NCI-H1092 (cell line): ENCODE measurements at places on chromosomes 6 and 20.
A peak's percentile ranks its signal among the peaks of the same experiment; 100 is the strongest.

- no peak for DNase-seq
Measured at GRCh38 chr6:7406743-7407142, 17.1 kb downstream of the RIOK1 start.

- peak; percentile 71 for DNase-seq
Measured at GRCh38 chr20:41476013-41476441, 109.4 kb upstream of the EMILIN3 start.

- DNase-seq: no peak
Measured at GRCh38 chr6:143198312-143198711, 137.6 kb downstream of the AIG1 start.

GRCh38 chr6:23661549-23661948 is 464.5 kb upstream of the NRSN1 start:
- no peak for DNase-seq

GRCh38 chr20:11103866-11104265 is 430.1 kb upstream of the JAG1 start:
- no peak for DNase-seq

DNA sequence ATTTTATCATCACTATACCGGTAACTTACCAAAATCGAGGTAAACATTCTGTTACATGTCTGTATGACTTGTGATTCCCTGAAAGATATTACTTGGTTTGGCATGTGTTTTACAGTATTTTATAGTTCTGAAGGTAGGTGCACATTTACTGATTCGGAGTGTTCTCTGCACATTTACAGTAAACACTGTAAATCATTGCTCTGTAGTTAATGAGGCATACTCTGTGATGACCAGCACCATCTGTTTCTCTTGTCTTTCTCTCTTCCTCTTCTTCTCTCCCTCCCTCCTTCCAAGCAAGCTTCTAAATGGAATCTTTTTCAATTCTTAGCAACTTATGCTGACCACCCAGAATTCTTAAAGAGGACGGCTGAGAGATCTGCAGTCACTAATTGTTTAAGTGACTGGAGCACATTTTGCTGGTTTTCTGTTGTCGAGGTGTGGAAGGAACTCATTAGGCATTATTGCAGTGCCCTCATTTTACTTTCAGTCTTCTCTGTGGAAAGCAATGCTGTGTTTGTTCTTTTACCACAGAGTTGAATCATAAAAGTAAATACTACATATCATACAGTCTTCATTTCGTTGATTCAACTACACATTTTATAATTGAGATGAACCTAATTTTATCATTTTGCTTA is 126.5 kb downstream of the UTRN start:
- no peak for DNase-seq

GRCh38 chr6:57342148-57342669 is 24.8 kb downstream of the PRIM2 start:
- no peak for DNase-seq

DNA sequence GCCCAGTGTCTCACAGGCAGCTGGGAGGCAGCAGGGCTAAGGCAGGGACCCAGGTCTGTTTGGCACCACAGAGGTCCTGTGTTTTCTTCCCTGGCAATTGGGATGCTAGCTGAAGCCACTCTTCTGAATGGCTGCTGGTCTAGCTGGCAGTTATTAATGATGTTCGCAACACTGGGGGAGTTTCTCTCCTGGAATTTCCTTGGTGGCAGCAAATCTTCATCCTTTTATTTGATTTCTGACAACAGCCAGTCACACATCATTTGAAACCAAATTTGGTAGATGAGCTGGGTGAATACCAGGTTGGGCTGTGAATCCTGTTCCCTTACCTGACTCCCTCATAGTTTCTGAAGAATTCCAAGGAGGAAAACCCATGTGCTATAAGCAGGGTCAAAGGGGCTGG is 40.8 kb upstream of the SLC4A11 start:
- DNase-seq: no peak

DNA sequence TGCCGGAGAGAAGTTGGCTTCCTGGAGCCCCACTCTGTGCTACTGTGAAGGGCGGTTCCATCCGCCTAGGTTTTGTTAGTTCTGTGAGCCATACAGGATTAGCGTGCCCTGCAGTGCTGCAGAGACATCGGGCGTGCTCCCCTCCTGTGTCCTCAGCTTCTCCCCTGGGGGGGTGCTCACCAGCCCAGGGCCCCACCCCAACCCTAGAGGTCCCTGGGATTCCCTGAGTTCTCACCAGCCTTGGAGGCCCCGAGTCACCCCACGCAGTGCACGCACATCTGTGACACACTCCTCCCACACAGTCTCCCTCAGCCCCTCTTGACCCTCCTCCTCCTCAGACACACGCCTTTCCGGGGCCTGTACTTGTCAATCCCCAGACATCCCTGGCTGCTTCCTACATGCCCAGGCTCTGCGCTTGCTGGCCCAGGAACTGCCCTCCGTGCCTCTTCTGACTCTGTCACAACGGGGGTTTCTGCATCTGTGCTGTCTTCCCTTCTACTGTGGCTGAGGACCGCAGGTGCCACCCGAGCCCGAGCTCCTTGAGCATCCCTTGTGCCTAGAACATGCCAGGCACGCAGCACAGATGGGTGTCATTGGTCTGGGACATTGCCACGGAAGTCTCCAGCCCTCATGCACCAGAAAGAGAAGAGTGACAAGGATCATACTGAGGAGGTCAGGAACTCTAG is 123.2 kb upstream of the RPS6KA2 start:
- DNase-seq: no peak

DNA sequence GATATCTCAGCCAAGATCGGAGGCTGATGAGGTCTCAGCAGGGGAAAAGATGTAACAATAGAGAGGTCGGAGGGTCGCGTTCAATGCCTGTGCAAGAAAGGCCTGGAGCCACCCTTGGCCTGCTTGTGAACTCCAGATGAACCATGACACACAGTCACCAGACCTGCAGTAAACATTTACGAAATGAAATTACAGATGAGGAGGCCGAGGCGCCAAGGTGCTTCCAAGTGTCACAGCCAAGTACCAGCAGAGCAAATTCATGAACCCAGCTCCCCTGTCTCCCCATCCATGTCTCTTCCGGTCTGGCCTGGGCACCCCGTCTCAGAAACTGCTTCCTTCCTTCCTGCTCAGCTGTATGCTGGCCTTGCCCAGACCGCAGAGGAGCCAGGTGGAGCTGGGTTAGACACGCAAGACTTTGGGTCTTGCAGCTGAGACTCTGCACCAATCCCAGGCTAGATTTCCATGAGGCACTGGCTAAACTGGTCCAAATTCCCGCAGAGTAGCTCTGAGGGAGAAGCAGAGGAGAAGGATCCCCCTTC is 48.1 kb downstream of the CHMP4B start:
- no peak for DNase-seq

- DNase-seq: no peak
Measured at GRCh38 chr6:160750276-160750689, 48.2 kb downstream of the PLG start.

- no peak for DNase-seq
Measured at GRCh38 chr6:56246881-56247653, at the start of gene COL21A1. TSS of gene COL21A1 (minus strand) at chr6:56247580. CDS start at chr6:56182618, 64,962 bp downstream.

DNA sequence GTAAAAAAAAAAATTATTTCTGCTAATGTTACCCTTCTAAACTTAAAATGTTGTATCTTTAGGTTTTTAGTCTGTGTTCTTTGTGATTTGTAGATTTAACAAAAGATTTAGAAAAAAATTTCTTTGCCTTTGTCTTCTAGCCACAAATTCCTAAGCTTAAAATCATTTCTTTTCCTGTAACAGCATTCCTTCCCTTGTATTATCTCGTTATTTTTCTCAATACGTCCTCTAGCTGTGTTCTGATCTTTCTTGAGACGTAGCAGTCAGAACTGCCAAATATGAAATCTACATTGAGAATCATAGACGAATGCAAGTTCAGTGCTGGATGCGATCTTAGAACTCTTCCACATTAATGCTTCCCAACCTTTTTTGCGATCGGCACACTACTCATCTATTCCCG is 283.1 kb downstream of the UTRN start:
- no peak for DNase-seq

DNA sequence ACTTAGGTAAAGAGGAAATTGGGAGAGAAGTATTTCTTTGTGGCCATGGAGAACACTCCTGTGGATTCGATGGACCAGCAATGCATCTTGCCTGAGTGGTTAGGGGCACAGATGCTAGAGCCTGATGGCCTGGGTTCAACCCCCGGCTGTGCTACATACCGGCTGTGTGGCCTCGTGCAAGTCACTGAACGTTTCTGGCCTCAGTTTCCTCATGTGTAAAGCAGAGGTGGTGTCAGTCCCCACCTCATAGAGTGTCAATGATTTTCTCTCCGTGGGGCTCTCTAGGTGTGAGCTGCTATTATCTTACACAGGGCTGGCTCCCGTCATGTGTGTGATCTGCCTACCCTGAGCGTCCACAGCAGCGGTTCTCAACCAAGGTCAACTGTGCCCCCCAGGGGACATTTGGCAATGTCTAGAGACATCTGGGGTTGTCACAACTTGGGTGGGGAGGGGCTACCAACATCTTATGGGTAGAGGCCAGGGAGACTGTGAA is 50.0 kb upstream of the PTPN1 start:
- no peak for DNase-seq

DNA sequence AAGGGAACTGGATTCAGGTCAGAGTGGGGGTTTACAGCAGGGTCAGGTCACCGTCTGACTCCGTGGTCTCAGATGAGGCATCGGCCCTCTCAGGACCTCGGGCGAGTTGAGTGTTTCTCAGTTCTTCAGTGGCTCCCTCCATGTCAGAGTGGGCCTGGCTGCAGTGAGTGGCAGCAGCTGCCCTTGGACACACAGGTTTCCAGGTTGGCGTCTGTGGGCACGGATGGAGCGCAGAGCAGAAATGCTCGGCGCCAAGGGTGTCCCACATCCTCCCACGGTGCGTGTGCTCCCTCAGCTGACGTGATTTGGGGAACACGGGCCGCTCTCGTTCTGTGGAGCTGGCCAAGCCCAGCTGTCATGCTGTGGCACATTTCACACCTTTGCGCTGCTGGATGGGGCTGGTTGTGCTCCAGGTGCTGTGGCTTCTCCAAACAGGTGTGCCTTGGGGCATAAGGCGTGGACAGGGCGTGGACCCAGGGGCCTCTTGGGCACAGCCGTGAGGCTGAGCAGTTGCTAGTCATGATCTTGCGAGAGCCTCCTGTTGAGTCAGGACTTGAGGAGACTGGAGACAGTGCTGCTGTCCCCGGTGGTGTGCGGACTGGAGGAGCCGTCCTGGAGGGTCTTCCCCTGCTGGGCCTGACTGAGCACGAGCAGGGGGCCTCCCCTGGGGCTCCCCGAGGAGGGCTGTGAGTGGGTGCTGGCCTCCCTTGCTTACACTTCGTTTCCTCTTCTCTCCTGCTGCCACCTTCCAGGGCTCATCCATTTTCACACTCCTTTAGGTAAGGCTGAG is 9.5 kb upstream of the DNAJC5 start:
- DNase-seq: no peak

GRCh38 chr6:151807513-151808370 is at the start of gene ESR1:
TSS of gene ESR1 (plus strand) at chr6:151807682. CDS start at chr6:151807913, 231 bp downstream.
- DNase-seq: no peak

GRCh38 chr6:10315034-10315433 is 99.8 kb downstream of the TFAP2A start:
- no peak for DNase-seq

DNA sequence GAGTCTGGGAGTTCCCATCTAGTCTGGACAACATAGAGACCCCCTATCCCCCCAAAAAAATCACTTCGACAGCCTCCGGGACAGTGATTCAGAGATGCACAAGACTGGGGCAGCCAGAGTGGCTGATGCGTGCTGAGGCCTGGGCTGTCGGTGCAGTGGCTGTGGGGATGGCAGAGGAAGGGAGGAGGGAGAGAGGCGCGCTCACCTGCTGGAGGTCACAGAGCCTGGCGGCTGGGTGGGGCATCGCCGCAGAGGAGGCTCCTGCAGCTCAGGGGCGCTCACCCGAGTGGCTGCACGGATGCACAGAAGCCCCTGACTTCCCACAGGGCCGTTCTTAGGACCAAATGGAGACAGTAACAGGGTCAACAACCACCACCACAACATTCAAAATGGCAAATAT is 182.8 kb downstream of the SMOC2 start:
- no peak for DNase-seq

- DNase-seq: no peak
Measured at GRCh38 chr6:157314705-157315321, 8.5 kb downstream of the TMEM242 start.

GRCh38 chr6:137750297-137750696 is 116.8 kb upstream of the TNFAIP3 start:
- DNase-seq: no peak
